ENCODE measurements at places on chromosomes 4 and X.

DNA sequence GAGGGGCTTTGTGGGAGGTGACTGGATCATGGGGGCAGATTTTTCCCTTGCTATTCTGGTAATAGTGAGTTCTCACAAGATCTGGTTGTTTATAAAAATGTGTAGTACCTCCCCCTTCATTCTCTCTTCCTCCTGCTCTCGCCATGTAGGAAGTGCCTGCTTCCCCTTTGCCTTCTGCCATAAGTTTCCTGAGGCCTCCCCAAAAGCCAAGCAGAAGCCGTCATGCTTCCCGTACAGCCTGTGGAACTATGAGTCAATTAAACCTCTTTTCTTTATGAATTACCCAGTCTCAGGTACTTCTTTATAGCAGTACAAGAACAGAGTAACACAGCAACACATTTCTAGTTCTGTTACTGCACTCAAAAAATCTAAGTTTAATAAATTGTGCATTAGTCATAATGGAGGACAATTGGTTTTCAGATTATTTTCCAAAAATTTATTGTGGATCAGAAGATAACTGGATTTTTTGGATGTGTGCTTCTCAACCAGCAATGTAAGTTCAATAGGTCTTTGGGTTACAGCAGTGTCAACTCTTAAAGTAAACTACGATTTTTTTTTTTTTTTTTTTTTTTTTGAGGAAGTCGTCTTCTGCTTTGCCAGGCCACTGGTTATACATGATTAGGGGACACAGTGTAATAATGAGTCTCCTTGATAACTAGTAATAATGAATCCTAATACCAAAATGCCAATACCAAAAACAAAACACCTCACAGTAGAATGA is 69.9 kb downstream of the CHIC2 start:
- no peak for DNase-seq

DNA sequence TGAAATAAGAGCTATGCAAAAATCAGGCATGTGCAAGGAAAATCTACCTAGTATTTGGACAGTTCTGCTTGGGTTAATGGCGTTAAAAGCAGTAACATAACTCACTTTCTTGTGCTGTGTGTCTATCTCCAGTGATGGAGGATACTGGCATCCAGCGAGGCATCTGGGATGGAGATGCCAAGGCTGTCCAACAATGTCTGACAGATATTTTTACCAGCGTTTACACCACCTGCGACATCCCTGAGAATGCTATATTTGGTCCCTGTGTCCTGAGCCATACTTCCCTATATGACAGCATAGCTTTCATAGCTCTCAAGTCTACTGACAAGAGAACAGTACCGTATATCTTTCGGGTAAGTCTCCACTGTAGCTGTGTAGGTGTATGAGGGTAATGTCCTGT is 2.6 kb downstream of the PRDM8 start:
- no peak for DNase-seq

GRCh38 chrX:18415386-18415785 is 10.0 kb upstream of the CDKL5 start:
- no peak for DNase-seq

DNA sequence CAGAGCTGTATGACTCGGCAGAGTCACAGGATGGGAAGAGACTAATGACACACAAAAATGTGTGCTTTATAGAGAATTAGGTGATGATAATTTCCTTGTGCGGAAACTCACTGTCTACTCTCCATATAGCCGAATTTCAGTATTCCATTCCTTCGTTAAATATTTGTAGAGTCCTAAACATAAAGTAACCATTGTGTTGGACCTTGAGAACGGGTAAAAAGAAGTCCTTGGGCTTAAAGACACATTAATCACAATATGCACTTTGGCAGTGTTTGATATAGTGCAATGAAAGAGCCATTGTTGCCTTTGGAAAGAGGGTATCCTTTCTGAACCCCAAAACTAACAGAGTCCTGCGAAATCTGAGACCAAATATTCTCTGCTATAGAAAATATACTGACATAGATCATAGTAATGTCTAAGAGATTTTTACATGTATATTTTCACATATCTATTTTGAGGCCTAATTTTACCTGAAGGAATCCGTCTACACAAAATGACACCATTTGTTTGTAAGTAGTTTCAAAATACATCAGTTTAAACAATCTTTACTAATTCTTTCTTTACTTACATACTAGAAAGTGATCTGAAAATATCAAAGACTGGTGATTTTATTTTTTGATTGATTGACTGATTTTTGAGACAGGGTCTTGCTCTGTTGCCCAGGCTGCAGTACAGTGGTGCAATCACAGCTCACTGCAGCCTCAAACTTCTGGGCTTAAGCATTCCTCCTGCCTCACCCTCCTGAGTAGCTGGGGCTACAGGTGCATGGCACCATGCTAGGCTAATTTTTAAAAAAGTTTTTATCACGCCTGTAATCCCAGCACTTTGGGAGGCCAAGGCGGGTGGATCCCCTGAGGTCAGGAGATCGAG is 296.8 kb downstream of the DCTD start:
- no peak for DNase-seq

DNA sequence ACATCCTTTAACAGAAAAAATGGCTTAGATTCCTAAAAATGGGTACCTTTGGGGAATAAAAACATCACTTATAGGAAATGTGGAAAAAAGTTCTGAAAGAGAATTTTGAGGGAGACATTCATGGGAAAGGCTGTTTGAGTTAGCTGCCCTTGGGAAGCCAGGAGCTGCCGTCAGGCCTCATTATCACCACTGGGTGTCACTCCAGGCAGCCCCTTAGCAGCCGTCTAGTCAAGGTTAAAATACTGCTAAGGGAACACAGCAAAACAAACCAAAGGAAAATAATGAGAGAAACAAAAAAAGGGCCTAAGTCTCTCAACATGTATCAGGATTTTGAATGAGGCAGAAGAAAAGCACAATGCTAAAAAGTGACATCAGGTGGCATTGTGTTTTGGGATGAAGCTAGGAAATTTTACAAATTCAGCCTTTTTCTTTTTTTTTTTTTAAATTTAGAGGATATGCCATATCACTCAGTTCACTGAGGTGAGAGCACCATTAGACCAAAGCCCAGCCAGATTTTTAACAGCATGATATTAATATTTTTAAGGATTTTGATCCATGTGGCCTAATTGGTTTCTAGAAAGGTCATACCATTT is 235.3 kb downstream of the GPAT3 start:
- DNase-seq: no peak

GRCh38 chr4:15381806-15382338 is 46.0 kb upstream of the C1QTNF7 start:
- DNase-seq: no peak

- no peak for DNase-seq
Measured at GRCh38 chrX:65528293-65528692, 6.3 kb downstream of the LAS1L start.

- DNase-seq: no peak
Measured at GRCh38 chr4:153514001-153514526, 47.9 kb downstream of the TMEM131L start.

Data from caudate nucleus (tissue), 63 donors.